ENCODE measurements at places on chromosomes 11 and 22. TPM values are rescaled to one million over a fixed set of nuclear protein-coding genes. Genes with fewer than 3 reads are reported as not detected.

- no peak for DNase-seq
These were observed 114.4 kb upstream of the ANO1 start for GRCh38 chr11:69963533-69964246.

DNA sequence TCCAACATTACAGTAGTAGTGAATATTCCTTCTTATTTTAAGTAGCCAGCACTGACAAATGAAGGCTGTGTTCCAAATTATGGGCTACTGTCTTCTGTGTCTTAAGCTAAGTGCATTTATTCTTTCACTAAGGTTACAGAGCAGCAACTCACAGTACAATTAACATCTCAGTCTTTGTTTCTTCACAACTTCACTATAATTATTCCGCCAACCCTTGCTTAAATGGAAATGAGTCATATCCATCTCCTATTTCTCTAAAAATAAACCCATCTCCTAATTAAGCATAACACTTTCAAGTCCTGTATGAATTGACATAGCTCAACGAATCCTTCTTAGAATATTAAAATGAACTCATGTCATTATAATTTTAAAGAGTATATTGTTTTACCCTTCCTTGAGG is 6.7 kb downstream of the ETS1 start:
- no peak for DNase-seq

- no peak for DNase-seq
These were observed 1089.1 kb downstream of the TBC1D22A start for GRCh38 chr22:47851586-47851985.

GRCh38 chr11:74923125-74923524 is 25.8 kb downstream of the XRRA1 start:
- DNase-seq = no peak

GRCh38 chr11:97729546-97730272 is 1291.0 kb upstream of the CNTN5 start:
- no peak for DNase-seq

- DNase-seq = peak; percentile 63
These were observed 4.1 kb downstream of the ST3GAL4 start for GRCh38 chr11:126359431-126360048.

DNA sequence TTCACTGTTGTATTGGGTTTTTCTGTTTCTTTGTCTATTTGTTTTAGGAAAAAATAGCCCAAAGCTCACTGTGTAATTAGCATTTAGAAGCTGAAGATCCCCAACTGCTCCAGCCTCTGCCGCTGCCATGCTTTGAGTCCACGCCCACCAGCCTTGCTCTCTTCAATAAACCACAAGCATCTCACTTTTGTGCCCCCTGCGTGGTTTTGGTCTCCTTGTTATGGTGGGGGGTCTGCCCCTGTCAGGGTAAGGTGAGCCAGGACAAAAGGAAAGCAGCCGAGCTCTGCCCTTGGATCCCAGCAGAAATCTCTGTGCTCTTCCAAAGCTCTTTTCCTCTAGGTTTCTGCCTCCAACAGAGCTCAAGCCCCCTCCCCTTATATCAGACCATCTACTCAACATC is 4.2 kb downstream of the SCGB1A1 start:
- no peak for DNase-seq

DNA sequence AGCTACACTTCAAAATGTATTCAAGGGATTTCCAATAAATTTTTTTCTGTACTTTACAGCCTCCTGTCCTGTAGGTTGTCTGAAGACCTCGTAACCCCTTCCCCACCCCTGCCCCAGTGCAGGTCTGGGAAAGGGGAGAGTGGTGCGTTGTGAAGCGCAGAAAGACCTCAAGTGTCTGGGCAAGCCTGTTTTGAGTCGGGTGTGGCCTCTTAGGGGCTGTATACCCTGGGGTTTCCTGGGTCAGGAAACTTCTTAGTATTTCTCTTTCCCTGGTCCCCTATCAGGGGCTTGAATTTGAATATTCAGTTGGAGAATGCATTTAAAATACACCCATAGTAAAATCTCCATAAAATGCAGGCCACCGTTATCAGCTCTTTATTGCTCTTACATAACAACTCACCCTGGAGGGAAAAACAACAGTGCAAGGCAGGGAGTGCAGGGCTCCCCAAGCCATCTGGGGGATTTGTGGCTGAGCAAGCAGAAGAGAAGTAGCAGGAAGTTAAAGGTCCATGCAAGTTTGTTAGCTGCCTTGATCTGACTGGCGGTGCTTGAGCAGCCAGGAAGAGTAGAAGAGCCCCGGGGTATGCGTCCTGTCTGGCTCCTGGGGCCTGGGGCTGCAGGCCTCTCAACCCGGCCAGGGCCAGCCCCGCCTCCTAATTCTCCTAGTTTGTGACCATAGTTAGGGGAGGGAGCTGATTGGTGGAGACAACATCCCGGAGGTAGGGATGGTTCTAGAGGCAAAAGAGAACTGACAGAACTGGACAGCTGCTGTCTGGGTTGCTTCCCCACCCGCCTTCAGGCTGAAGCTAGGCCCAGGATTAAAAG is 25.7 kb downstream of the ARHGAP1 start:
- DNase-seq = no peak

DNA sequence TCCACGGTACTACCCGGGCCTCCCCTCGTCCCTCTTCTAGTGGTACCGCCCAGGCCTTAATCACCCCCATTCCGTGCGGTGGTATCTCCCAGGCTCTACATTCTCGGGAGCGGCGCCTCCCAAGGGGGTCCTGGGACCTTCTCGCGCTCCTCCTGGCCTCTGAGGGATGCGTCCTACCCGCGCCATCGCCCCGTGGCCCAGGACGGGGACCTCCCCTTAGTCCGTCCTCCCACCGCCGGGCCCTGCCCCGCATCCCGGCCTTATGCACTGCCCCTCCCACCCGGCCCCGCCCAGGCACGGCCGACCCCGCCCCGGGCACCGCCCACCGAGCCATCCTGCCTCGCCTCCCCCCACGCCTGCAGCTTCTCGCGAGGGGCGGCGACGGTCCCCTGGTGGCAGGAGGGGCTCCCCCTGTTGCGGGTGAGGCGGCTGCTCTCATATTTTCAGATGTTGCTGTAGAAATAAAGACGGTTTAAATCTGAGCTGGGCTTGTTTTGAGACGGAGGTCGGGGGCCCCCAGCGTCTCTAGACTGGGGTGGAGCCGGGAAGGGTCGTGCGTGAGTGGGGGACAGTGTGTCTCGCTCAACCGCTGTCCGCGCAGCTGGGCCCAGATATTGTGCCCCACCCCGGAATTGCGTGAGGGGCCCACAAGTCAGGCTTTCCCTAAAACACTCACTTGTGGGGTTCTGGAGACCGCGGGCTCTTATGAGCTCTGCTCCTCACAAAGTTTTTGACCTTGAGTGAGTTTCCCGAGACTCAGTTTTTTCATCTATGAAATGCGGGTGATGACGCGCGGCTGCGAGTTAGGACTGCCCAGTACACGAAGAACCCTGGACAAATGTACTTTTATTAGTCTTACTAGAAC is 828 bp upstream of the RAB1B start:
- peak; percentile 92 for DNase-seq

GRCh38 chr11:32244453-32244852 is 153.6 kb downstream of the RCN1 start:
- DNase-seq = no peak

GRCh38 chr11:108491936-108492335 is 6.2 kb downstream of the POGLUT3 start:
- DNase-seq = no peak

- DNase-seq = peak; percentile 79
These were observed 46.7 kb downstream of the IGLL1 start for GRCh38 chr22:23533328-23533762.

DNA sequence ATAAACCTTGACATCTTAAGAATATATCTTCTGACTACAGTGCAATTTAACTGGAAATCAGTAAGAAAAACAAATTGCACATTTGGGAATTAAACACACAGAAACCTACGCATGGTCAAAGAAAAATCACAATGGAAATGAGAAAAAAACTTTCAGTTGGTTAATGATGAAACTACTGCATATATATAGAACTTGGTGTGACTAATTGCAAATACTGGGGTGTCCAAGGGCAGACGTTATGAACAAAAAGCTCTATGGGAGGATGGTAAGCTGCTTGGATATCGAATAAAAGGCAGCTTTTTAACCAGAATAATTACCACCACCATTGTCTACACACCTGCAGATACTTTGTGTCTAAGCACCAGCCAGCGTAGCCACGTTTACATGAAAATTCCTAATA is 791 bp downstream of the GDPD4 start:
- DNase-seq = no peak

DNA sequence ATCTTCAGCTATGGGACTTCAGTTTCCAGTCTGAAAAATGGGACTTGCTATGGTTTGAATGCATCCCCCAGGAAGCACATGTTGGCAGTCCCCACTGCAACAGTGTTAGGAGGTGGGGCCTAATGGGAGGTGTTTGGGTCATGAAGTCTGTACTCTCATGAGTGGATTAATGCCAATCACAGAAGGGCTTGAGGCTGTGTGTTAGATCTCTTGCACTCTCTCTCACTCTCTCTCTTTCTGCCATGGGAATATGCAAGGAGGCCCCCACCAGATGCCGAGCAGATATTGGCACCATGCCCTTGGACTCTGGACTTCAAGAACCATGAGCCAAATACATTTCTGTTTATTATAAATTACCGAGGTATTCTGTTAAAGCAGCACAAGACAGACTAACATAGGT is 7.8 kb upstream of the AP1B1 start:
- DNase-seq = no peak

DNA sequence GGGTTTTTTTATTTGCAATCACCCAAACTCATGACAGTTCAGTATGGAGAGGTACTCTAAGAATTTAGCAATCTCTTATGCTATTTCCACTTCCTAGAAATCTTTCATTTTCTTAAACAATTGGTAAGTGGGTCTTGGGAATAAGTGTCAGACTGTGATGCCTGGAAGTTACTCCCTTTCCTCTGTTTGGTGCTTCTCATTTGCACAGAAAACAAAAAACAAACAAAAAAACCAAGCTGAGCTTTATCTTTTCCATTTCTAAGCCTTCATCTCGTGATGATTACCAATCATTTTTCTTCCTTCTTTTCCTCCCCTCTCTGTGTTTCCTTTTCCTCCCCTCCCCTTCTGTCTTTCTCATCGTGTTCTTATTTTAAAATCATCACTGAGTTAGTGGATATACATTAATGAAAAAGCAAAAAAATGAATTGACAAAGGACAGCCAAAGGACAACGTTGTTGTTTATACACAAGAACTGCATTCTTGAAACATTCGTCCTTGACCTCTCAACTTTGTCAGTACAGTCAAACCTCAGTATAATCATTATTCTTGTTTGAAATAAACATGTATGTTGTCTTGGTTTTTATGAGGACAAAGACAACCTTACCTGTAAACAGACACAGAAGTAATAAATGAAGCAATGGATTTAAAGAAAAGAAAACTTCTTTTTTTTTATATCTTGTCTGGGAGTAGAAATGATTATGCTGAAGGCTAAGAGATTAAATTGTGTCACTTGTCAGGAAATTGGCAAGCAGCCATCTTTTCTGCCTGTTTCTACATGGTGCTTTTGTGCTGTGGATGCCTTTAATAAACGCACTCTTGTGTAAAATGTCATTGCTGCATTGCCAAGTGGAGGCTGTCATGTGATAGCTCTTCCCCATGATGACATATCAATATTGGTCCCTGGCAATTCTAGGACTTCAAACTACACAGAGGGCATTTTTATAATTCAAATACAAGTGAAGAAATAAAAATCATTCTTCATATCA is 803.2 kb upstream of the CCDC90B start:
- no peak for DNase-seq

DNA sequence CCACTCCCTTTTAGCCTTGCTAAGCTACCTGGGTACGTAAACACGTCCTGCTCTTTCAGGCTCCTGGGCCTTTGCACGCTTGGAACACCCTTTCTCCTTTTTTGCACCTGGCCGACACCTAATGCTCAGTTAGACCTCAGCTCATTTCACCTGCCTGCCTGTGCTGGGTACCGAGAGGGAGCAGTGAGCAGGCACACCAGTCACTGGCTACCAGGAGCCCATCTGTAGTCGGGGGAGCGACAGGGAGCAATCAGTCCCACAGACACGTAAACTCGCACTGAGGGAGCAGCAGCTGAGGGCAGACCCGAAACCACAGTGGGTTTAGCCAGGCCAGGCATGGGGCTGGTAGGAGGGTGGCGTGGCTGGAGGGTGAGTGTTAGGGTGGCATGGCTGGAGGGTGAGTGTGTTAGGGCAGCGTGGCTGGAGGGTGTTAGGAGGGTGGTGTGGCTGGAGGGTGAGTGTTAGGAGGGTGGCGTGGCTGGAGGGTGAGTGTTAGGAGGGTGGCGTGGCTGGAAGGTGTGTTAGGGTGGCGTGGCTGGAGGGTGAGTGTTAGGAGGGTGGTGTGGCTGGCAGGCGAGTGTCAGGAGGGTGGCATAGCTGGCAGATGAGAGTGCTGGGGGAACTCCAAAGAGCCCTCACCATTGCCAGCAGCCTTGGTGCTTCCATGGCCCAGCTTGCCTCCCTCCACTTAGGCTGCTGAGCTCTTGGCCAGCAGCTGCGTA is 6.4 kb upstream of the GTSE1 start:
- DNase-seq = no peak

- DNase-seq = no peak
These were observed 693.9 kb upstream of the CHORDC1 start for GRCh38 chr11:90916706-90917105.

DNA sequence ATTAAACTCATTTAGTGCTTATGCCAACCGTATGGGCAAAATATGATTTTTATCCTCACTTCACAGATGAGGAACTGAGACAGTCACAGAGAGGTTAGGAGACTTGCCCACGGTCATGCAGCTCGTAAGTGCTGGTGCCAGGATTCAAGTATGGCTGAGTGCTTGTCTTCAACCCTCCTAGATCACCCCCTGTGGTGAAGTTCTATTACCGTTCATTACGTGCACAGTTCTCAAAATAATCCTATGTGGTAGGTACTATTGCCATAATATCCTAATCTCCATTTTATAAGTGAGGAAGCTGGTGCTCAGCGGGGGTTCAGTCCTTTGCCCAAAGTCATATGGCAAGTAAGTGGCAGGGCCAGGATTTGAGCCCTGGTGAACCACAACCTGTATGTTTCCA is 1.5 kb downstream of the MIEF1 start:
- no peak for DNase-seq

Gene KRTAP5-10
- not detected for total RNA-seq

Gene GP1BB
- 8.3 TPM for total RNA-seq

Gene SYT8
- not detected for total RNA-seq

Gene TSGA10IP
- total RNA-seq = not detected

Gene SCN3B
- 118 TPM for total RNA-seq

Gene HIRA
- total RNA-seq = 51.0 TPM

Gene CRYBB3
- not detected for total RNA-seq

Gene MAJIN
- total RNA-seq = not detected

Gene OVOL1
- not detected for total RNA-seq

Gene OR4C12
- not detected for total RNA-seq

Gene ILK
- 168 TPM for total RNA-seq

Gene TRPT1
- total RNA-seq = 39.0 TPM

Gene FZD4
- 2.0 TPM for total RNA-seq

Gene SCGB1C1
- total RNA-seq = not detected

Gene ADAMTS8
- 0.32 TPM for total RNA-seq

Gene SMC1B
- not detected for total RNA-seq

Data from glutamatergic neuron (in vitro differentiated cells).